ENCODE measurements at places on chromosomes 5 and 9. TPM values are rescaled to one million over a fixed set of nuclear protein-coding genes. Genes with fewer than 3 reads are reported as not detected.
A peak's percentile ranks its signal among the peaks of the same experiment; 100 is the strongest.

GRCh38 chr9:127905004-127905728 lies 5.8 kb upstream of the ST6GALNAC6 start:
- DNase-seq: no peak

GRCh38 chr9:87280421-87280820 lies 217.2 kb upstream of the DAPK1 start:
- DNase-seq: no peak

GRCh38 chr9:92270511-92270910 lies 23.0 kb downstream of the IARS1 start:
- no peak for DNase-seq

DNA sequence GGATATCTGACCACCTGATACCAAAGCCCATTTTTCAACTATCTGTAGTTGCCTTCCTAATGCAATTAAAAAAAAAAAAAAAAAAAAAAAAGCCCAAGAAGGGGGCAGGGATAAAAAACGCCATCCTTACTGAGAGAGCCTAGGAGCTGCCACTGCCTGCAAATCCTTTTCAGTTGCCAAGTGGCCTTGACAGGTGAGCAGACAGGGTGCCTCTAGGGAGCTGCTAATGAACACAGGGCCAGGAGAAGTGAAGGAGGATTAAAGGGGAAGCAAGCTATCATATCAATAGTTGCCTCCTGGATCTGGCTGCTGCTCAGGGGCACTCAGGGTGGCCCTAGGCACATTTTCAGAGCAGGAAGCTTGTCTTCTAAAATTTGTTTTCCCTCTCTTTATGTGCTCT lies 547.4 kb downstream of the TLE1 start:
- no peak for DNase-seq

DNA sequence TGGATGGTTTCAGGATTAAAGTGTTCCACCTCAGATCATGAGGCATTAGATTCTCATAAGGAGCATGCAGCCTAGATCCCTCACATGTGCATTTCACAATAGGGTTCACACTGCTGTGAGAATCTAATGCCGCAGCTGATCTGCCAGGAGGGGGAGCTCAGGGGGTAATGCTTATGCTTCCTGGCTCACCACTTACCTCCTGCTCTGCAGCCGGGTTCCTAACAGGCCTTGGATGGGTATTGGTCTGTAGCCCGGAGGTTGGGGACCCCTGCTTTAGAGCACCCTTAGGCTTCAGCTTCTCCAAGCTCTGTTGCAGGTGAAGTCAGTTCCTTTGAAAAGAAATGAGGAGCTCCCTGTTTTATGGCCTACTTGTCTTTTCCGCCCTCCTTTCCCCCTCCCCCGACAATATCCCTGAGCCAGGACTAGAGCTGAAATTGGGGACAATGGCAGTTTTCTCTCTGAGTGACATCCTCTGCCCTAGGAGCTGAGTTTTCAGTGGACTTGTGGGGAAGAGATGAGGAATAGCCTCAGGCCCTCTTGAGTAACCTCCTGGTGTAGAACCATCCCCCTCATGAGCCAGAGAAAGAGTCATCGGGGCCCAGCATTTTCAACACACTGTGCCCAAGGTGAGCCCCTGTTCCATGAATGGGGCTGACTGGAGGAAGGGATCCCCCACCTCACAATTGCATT lies 16.2 kb upstream of the MAT2B start:
- DNase-seq: no peak

DNA sequence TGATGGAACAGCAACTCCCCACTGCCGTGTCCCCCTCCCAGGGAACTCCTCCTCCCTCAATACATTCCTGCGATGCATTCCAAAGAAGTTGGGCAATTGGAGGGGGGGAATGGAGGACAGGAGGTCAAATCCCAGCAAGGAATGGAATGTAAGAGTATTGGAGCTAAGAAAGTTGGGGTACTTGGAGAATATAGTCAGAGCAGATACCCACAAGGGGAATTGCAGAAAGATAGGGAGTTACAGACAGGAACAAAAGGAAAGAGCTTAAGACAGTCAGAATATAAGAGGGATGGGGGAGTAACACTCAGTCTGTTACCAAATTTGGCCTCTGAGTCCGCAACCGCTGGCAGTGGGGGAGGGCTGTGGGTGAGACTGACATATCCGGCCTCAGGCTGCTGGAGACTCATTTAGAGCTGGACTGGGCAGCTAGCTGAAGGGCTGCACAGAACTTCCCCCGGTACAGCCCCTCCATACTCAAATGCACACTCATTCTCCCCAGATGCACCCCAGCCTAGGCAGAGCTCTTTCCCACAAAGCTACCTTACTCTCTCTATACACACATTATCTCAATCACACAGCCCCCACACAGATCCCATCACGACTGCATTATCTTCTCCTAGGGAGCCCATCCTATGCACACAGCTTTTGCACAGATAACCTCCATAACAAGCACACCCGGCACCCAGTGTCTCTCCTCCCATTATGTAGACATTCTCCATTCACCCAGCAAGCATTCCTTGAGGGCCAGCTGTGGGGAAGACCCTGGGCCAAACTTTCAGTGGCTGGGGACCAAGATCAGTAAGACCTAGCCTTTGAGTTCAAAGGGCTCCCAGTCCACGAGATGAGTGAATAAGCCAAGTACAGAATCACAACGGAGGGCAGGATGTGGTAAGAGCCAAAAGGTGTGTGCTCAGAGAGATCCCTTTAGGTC lies 3.7 kb downstream of the TLN1 start:
- peak; percentile 92 for DNase-seq

DNA sequence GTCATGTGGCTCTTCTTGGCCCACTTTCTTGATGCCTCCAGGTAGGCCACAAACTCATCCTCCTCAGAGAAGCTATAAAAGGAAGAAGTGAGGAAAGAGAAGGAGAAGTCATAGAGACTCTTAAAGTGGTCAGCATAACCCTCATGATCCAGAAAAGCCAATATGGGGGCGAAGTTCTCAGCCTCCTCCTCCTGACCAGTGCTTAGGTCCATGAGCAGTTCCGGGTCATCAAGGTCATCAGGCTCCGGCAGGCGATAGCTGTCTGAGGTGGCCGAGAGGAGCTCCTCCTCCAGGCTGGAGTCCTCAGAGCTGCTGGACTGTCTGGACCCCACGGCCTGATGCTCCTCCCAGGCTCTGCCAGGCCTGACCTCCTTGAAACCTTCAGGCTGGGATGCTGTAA lies 34.7 kb downstream of the SH3TC2 start:
- DNase-seq: no peak

DNA sequence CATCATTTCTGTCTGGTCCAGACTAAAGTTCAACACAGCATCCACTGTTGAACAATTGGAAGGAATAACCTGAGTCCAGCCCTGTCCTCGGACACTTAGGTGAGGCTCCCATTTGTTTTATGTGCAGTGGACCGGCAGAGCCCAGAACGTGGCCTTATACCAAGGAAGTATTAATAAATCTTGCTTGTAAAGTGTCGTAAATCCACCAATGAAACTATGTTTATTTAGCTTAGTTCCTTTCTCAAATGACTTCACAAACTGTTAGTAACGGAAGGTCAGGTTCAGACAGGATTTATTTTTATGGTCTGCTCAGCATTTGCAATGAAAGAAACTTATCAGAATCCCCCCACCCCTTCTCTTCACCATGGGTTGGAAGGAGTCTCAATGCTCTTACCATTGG lies 149.5 kb downstream of the PCSK1 start:
- DNase-seq: no peak

GRCh38 chr5:53013857-53014256 lies 24.7 kb downstream of the ITGA2 start:
- DNase-seq: no peak

GRCh38 chr9:124696101-124696500 lies 75.0 kb downstream of the NR6A1 start:
- DNase-seq: no peak

PCDHA9 gene
- total RNA-seq: 0.03 TPM

FAXDC2 gene
- 10.1 TPM for total RNA-seq

DNA sequence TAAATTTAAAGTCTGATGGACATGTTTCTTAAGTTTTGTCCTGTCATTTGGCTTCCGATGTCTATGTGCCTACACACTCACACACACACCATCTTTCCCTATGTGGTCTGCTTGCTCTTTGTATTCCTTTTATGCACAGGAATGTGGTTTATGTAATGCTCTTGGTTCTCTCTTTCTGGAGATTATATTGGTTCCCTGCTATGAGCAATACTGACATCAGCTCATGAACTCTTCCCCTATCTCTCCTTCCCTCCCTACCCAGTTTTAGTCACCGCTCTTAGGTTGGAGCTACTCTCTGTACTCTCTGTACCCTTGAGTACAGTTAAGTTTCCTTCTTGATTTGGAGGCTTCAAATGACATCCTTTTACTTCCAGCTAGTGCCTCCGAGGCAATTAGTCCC lies 77.9 kb upstream of the MVB12B start:
- no peak for DNase-seq

- DNase-seq: no peak
These were observed 91.4 kb downstream of the JAKMIP2 start for GRCh38 chr5:147691130-147691529.

RC3H2 gene
- 47.3 TPM for total RNA-seq

- DNase-seq: no peak
These were observed 14.0 kb upstream of the TRIO start for GRCh38 chr5:14129123-14129522.

SOX30 gene
- 0.13 TPM for total RNA-seq

DNA sequence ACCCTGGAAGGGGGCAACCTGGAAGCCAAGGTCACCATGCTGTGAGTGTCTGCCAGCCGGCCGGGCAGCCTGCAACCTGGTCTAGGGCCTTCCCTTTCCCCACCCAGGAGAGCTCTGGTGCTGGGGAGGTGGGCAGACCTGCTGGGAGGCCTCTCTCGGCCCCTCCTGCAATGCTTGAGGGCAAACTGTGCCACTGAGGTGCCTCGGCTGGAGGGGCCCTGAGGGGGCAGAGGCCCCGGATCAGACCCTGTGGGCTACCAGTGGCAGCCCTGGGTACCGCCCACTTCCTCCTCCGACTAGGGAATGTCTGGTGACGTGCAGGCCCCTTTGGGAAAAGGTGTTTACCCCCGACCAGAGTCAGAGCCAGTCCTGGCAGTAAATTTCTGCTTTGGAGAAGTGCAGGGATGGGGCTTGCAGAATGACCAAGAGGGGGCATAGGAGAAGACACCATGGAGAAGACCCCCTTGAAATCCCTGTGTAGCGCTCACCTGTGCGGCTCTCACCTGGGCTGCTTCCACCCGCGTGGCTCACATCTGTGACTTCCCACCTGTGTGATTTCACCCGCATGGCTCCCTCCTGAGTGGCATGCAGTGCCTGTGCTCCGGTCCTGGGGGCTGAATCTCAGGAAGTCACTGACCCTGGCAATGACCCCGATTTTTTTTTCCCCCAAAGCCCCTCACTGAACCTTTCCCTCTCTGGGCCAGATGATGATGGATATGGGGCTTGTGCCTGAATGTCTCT lies 1.1 kb downstream of the LCN1 start:
- DNase-seq: no peak

GRAMD2B gene
- 33.4 TPM for total RNA-seq

- DNase-seq: no peak
These were observed 172.1 kb upstream of the PPP1R2B start for GRCh38 chr5:156677963-156678362.

DNA sequence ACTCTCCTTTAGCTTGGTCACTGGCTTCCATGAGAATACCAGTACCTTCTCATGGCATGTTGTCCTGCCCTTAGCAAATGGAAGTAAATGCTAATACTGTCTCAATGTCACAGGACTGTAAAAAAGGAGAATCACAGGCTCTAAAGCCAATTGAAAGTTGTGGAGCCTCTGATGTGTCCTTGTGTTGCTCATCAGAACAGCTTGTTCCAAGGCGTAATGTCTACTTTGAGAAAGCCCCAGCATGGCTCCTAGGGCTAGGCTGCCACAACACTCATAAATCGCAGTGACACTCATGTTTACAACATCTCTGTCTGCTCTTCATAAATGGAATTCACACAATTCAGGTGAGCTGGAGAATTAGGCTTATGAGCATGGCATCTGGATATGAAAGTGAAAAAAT lies 94.9 kb downstream of the ACTL7B start:
- DNase-seq: no peak

DNA sequence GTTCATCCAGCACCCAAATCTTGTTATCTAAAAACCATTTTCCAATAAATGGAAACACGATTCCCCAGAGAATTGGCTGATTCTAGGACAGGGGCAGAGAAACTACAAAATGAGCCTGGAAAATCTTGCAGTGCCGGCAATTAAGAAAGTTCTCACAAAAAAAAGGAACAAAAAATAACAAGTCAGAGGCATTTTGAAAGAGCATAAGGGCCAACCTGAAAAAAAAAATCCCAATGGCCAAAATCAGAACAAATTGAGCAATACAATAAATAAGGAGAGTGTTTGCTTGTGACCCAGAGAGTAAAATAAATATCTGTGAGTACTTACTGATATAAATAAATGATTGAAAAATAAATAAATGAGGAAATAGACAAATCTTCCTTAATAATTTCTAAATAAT lies 55.1 kb upstream of the S1PR3 start:
- DNase-seq: no peak

DNA sequence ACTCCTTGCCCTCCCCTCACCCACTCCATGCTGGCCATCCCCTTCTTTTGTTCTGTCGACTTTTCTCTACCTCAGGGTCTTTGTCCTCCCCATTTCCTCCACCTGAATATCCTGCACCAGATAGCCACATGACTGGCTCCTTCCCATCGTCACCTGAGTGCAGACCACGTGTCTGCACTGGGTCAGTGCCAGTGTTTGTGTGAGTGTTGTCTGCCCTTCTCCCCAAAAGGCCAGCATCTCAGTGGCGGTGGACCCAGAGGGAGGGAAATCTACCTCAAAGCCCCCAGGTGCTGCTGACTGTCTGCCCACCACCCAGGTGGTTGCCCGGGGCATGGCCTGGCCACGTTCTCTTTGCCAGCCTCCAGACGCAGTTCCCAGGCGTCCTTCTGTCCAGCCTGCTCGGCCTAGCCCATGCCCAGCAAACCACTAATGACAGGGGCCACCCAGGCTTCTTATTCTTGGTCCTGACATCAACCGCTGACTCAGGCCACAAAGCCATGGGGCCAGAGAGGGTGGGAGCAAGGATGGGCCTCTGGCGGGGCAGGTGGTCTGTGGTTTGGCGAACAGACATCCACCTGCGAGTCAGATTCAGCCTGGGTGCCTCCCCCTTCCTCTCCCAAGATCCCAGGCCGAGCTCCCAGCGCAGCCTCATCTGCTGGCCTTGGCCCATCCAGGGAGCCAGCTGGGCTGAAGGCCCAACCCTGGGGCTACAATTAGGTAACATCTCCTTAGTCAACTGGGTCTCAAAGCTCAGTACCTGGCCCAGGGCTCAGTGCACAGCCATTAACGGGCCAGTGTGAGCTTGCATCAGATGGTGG lies 5.5 kb upstream of the NINJ1 start:
- no peak for DNase-seq

DNA sequence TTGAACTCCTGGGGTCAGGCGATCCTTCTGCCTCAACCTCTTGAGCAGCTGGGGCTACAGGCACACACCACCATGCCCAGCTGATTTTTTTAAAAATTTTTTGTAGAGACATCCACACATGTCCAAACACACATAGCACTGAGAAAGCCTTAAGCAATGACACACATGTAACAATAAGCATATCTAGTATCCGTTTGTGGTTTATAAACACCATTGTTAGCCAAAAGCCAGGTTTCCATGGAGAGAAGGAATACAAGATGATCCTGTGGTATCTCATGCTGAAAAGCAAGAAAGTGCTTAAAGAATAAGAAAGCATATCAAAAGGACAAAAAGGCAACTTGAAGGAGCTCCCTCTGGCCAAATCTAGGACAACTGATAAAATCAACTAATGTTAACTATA lies 29.7 kb upstream of the SLC1A3 start:
- no peak for DNase-seq

GRCh38 chr9:38319496-38320173 lies 72.9 kb upstream of the ALDH1B1 start:
- DNase-seq: no peak

All from cardiac septum (tissue), 1 donor.